Naive thymus-derived CD8-positive, alpha-beta T cell (primary cell): ENCODE measurements at places on chromosomes 5 and 9.

- H3K4me1 ChIP-seq: no peaks in the 10 kb centered on the region
- no peaks in the 10 kb centered on the region for H3K27me3 ChIP-seq
- no peak overlapping the region for H3K4me3 ChIP-seq
Measured at GRCh38 chr9:118785456-118785855, 583.8 kb downstream of the BRINP1 start.

DNA sequence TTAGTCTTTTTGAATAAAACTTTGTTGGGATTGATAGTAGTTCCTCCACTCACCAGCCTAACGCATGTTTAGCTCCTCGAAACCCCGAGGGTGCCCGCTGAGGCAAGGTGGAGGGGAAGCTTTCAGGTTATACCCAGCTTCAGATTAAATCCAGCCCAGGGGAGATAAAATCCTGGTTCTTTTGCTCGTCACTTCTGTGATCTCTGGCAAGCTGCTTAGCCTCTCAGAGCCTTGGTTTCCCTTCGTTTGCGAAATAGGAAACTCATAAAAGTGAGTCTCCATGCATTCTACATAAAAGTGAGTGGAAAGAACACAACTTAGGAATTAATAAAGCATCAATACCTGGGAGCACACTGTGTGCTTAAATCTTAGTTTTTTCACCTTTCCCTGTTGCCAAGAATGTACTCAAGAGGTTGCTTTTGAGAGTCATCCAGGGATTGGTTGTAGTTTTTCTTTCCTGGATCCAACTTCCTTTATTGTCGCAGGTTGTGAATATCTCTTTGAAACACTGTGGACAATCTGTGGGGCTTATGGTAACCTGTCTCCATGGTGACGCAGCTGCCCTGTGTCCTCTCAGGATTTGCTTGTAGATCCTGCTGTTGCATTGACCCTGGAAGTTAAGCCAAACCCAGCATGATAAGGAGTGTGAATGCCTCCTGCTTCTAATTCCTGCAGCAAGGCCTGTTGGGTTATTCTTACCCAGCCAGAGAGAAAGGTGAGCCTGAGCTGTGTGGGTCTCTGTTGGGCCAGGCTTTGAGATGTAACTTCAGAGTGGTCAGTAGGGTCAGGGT, 2.0 kb downstream of the GALNT12 start:
- H3K27me3 ChIP-seq: no peaks in the 10 kb centered on the region
- peak overlapping the region; percentile 93 for H3K4me3 ChIP-seq
- DNase-seq: no peak
- H3K36me3 ChIP-seq: no peaks in the 10 kb centered on the region

DNA sequence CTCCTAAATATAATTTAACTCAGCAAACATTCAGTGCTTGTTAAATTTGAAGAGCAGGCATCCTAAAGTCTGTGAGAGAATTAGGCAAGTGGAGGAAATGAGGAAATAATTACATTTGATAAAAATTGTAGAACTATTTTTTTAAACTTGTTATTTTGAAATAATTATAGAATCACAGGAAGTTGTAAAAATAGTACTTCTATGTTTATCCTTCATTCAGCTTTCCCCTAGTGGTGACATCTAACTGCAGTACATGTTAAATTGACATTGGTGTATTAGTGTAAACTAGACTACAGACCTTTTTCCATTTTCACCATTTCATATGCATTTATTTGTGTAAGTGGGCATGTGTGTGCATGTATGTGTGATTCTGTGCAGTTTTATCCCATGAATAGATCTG, 51.6 kb downstream of the F2RL2 start:
- H3K4me1 ChIP-seq: peaks cover 2% of the 10 kb centered on the region
- no peak overlapping the region for H3K4me3 ChIP-seq
- H3K36me3 ChIP-seq: peaks cover 11% of the 10 kb centered on the region
- DNase-seq: no peak
- no peaks in the 10 kb centered on the region for H3K27me3 ChIP-seq

DNA sequence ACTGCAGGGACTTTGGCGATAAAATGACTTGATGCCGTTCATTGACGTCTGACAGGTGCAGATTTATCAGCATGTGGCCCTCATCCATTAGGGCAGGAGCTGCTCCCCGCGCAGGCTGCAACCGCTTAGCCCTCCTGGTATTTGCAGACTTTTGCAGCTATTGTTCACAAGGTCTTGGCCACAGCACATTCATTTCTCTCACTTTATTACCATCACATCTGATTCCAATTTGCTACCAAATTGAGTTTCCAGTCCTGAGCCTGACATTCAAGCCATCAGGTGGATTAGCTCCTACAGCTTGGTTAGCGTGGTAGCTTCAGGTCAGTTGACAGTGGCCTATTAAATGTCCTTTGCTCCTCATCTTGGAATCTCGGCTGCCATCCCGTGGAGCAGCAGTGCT, 299.2 kb downstream of the CD180 start:
- H3K27me3 ChIP-seq: peaks cover 13% of the 10 kb centered on the region
- no peaks in the 10 kb centered on the region for H3K4me1 ChIP-seq
- no peak overlapping the region for H3K4me3 ChIP-seq

DNA sequence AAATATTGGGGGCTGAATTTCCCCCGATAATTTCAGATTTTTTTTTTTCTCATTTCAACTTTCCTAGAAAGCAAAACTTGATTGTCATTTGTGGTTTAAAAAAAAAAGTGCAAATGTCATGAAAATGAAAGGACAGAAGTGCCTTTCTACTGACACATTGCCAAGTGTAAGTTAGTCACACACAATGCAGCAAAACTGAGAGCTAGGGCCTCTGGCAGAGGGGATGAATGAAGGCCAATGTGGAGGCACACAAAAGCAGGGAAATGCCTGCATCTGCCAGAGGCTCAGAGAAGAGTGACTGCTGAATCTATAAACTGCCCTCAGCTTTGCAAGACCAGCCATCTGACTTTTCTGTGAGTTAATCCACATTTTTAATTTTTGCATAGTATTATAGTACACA, 6.8 kb upstream of the IFNA5 start:
- DNase-seq: no peak
- H3K4me3 ChIP-seq: no peak overlapping the region
- no peak overlapping the region for H3K27ac ChIP-seq
- no peaks in the 10 kb centered on the region for H3K36me3 ChIP-seq
